Smooth muscle cell of the brain vasculature (primary cell): ENCODE measurements at places on chromosomes 1 and 21.

- no peak for DNase-seq
Measured at GRCh38 chr1:29469457-29469856, 233.1 kb downstream of the PTPRU start.

- no peak for DNase-seq
Measured at GRCh38 chr1:235429143-235429542, 61.9 kb downstream of the TBCE start.

GRCh38 chr1:68217618-68218017, 14.7 kb downstream of the WLS start:
- no peak for DNase-seq

GRCh38 chr1:154441241-154441888, 36.2 kb downstream of the IL6R start:
- DNase-seq, result no peak
